Fibroblast of lung (primary cell): ENCODE measurements at places on chromosomes 3 and 15. TPM values are rescaled to one million over a fixed set of nuclear protein-coding genes. Genes with fewer than 3 reads are reported as not detected.
A peak's percentile ranks its signal among the peaks of the same experiment; 100 is the strongest.

DNA sequence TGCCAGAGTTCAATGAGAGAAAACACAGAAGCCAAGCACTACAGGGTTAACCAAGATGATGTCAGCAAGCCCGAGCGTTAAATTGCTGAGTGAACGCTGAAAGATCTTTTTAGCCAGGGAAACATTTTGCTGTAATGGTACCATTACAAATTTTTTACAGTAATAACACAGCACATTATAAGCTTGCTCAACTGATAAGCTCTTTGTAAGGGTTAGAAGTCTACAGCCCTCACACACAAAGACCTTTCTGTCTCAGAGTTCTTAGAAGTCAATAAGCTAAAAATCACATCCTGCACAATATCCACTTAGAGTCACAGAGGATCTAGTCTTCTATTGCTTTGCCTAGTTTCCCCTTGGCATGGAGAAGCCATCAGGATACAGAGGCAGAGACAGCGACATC is 29.9 kb downstream of the CHSY1 start:
- no peak for DNase-seq

DNA sequence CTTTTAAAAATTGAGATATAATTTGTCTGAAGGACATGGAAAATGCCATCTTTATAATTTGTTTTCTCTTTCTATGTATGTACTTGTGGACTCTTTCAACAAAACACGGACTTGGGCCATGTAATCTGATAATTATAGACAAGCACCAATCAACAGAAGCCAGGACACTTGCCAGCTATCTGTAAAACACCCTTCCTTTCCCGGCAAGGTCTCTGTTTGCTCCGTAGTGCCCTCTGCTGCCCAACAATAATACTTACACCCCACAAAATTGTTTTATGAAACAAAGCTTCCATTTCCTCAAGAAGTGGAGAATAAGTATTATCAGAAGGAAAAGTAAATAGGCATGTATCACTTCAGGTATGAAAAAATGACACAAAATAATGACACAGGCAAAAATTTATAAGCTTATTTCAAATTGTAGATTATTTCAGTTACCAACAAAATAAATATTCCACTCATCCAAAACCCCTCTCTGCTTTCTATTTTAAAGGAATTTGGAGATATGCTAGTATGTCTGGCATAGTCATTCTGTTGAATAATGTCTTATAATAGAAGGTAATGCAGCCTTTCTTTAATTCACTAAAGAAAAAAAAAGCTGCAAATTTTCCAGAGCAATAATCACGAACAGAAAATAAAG is 32.8 kb downstream of the MYH15 start:
- DNase-seq: peak; percentile 64

GRCh38 chr3:10363935-10364334 is 43.0 kb upstream of the SEC13 start:
- no peak for DNase-seq

- DNase-seq: no peak
Observed at GRCh38 chr15:69612112-69612511, 159.5 kb downstream of the RPLP1 start.

- no peak for DNase-seq
Observed at GRCh38 chr3:125238759-125239158, 26.2 kb upstream of the SLC12A8 start.

DNA sequence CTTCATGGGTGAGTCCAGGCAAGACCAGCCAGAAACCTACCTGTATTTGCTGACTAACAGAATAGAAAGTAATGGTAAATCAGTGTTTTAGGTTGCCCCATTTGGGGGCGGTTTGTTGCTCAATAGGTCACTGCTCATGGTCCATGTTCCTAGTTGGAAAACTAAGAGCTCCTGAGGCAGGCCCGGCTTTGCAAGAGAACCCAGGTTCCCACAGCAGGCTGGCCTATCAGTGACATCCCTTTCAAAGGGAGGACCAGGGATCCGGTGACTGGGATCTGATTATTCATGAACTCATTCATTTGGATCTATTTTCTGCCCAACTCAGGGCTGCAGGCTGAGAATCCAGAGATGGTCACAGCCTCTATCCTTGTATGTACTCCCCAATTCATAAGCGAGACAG is 163.9 kb downstream of the WNT7A start:
- DNase-seq: no peak

GRCh38 chr3:197356275-197356674 is 57.9 kb upstream of the DLG1 start:
- DNase-seq: peak; percentile 44

DNA sequence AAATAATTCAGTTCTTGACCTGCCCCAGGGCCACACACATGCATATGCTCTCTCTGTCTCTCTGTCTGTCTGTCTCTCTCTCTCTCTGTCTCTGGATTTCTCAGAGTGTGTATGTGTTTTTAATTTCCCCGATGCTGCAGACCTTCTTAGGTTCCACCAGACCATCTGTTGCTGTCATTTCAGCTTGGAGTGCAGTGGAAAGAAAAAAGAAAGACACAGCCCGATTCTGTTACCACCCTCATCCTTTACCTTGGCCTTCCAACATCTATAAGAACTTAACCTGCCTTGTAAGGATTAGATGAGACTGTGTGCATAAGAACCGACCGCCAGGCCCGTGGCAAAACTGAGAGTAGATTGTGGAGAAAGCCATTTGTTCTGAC is 9.7 kb upstream of the PGPEP1L start:
- no peak for DNase-seq

DNA sequence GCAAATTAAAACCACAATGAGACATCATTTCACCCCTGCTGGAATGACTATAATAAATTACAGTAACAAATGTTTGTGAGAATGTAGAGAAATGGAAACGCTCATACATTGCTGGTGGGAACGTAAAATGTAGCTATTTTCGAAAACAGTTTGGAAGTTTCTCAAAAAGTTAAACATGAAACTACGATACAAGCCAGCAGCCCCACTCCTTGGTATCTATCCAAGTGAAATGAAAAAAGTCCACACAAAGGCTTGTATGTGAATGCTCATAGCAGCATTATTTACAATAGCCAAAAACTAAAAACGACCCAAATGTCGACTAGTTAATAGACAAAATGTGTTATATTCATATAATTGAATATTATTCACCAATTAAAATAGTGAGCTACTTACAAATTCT is 22.9 kb upstream of the CFAP20DC start:
- no peak for DNase-seq

- DNase-seq: no peak
Observed at GRCh38 chr3:139811331-139811730, 123.7 kb upstream of the CLSTN2 start.

GRCh38 chr3:62503516-62503915 is 130.2 kb upstream of the FEZF2 start:
- no peak for DNase-seq

GRCh38 chr15:51505251-51505650 is 117.3 kb downstream of the DMXL2 start:
- DNase-seq: no peak

GRCh38 chr3:94106268-94106667 is 43.4 kb downstream of the NSUN3 start:
- DNase-seq: no peak

GRCh38 chr3:56795829-56796185 is 5.9 kb downstream of the ARHGEF3 start:
- no peak for DNase-seq

GRCh38 chr15:95363646-95364045 is 966.9 kb upstream of the NR2F2 start:
- DNase-seq: no peak

Gene EPHB1
- 0.50 TPM in 1 of 2 replicates, not detected in the other for total RNA-seq

Gene MOBP
- not detected in 2 replicates for total RNA-seq

Gene MORC1
- not detected in 2 replicates for total RNA-seq

Gene GPR87
- 0.17 and 0.26 TPM in 2 replicates for total RNA-seq

Gene CAMP
- not detected in 2 replicates for total RNA-seq

Gene CHDH
- total RNA-seq: 0.77 and 0.83 TPM in 2 replicates

Gene ADAMTS17
- under 0.01 and 0.17 TPM in 2 replicates for total RNA-seq

Gene GOLGA6B
- total RNA-seq: not detected in 2 replicates

Gene NLGN1
- total RNA-seq: 2.1 TPM in 2 replicates
